ENCODE measurements at places on chromosomes 3 and 15.

DNA sequence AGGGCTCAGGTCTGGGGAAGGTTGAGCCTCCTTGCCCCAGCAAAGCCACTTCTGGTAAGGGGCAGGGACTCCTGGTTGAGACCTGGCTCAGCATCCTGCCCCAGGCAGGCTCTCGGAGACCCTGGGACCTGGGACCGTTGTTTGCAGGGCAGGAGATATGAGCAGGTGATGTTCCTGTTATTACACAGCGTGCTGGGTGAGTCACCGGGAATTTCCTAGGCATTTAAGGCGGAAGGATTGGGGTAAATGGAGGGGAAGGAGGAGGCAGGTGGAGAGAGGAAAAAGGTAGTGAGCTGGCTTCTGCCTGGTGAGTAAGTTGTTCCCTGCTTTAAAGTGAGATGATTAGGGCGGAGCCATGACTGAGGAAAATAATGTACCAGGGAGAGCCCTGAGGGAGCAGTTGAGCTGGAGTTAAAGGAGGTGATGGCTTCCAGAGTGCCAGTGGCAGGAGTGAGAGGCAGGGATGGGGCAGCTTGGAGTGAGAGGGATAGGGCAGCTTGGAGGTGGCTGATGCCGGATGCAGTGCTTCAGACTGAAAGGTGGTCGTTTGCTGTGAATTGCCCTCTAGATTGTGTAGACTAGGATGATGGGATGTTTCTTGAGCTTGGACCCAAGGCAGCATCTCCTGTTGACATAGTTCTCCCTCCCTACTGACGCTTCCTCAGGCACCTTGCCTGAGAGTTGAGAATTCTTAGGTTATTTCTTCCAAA is 79.4 kb downstream of the AAGAB start:
- no peak for DNase-seq

DNA sequence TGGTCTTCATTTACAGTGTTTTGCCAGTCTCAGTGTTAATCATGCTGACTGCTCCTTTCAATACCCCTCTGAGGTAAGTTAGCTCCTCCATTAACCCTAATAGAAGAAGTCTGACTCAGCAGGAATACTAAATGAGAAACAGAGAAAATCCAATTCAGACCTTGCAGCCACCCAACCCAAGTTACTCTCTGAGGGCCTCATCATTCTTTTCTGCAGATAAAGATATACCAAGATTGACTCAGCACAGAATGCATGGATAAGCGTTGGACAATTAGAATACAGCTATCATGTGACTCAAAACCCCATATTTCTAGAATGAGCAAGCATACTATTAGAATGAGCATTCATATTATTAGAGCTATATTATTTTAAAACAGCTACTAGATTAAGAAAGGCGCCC is 389.1 kb upstream of the SGO1 start:
- no peak for DNase-seq

GRCh38 chr15:65077981-65078352 is 1.4 kb downstream of the KBTBD13 start:
- DNase-seq = no peak

DNA sequence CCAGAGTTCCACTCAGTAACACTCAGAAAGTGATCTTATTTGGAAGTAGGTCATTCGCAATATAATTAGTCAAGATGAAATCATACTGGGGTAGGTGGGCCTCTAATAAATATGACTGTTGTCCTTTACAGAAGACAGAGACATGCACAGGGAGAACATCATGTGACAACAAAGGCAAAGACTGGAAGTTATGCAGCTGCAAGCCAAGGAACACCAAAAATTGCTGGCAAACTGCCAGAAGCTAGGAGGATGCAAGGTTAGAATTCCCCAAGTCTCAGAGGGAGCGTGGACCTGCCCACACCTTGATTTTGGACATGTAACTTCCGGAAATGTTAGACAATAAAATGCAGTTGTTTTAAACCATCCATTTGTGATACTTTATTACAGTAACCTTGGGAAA is 471.5 kb upstream of the AGTR1 start:
- no peak for DNase-seq

GRCh38 chr15:68431792-68432401 is at the start of gene ITGA11:
Gene ITGA11 (minus strand): TSS chr15:68432163. CDS start chr15:68432066, 97 bp downstream.
- DNase-seq = peak; percentile 16

GRCh38 chr15:63892794-63893441 is 59.2 kb upstream of the HERC1 start:
- DNase-seq = peak; percentile 54

GRCh38 chr3:98440283-98440682 is 22.7 kb upstream of the OR5K1 start:
- no peak for DNase-seq

- no peak for DNase-seq
Observed at GRCh38 chr15:101210466-101210865, 41.4 kb downstream of the CHSY1 start.

DNA sequence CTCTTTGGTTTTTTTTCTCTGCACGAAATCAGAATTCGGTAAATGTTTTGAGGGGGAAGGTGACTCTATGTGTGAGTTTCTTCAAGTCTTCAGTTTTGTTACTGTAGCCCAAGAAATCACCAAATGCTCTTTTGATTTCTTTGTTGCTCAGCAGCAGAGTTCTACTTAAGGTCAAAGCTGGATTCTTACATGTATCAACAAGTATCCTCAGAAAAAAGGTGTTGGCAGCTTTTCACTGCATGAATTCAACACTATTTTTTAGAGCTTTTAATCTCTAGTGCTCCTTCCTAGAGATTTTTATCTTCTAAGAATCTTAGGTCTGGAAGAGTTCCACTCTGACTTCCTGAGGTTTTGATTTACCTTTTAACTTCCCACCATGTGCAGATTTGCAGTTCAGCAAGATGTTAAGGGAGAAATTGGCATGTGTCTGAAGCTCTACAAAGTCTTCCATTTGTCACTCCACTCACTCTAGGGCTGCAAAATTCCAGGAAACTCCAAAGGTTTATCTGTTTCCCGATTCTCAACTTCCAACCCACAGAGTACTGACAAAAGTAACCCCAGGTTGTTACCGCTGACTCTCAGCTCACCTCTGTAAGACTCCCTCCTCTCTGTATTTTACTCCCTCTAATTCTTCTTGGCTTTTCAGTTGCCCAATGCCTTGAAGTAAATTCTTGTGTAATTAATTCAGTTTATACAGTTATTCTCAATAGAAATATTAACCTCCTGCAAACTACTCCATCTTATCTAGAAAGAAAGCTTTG is 13.3 kb upstream of the CD200 start:
- DNase-seq = no peak

- no peak for DNase-seq
Observed at GRCh38 chr3:45562027-45562426, 32.5 kb upstream of the LIMD1 start.

- DNase-seq = no peak
Observed at GRCh38 chr3:140165781-140166180, 230.8 kb downstream of the CLSTN2 start.

GRCh38 chr15:35349916-35350315 is 196.0 kb downstream of the DPH6 start:
- DNase-seq = no peak

- DNase-seq = peak; percentile 18
Observed at GRCh38 chr3:119497820-119498185, 544 bp upstream of the TIMMDC1 start.

DNA sequence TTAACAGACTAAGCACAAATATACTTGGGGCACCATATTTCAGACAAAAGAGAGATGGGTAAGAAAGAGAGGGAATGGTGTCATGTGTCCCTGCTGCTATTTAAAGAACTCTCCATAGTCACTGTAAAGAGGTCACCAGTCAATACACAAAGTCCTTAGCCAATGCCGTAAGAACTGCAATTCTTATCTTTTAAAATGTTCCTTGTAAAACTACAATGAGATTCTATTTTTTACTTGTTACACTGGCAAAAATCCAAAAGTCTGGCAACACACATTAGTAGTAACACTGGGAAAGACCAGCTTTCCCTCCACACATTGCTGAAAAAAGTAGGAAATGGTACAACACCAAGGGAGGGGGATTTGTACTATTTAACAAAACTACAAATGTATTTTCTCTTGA is 189.4 kb downstream of the TBC1D5 start:
- no peak for DNase-seq

GRCh38 chr15:89157918-89158564 is 63.3 kb downstream of the RLBP1 start:
- no peak for DNase-seq

- DNase-seq = peak; percentile 15
Observed at GRCh38 chr3:181881749-181882148, 170.0 kb downstream of the SOX2 start.

- DNase-seq = no peak
Observed at GRCh38 chr15:70555713-70556112, 207.6 kb downstream of the UACA start.

DNA sequence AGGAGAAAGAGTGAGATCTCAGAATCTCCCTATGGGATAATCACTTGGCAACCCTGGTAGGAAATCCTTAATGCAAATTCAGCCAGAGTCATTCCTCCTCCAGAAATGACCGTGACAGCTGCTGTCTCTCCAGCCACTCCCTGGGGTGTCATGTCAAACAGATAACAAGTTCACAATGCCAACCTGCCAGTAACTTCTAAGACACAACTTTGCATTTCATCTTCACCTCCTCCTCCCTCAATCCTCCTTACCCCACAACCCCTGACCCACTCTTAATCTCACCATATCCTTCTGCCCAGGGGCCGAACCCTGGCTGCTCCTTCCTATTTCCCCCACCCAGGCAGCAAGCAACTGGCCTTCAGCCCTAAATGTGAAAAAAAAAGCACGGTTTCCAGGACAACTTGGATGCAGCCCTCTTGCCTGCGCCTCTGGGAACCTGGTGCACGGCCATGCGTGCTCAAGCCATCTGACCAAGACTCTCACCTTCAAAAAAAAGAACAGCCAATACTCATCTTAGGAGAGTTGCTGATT is 166.0 kb downstream of the NTRK3 start:
- DNase-seq = peak; percentile 37

- DNase-seq = no peak
Observed at GRCh38 chr15:75056036-75056435, 32.6 kb downstream of the PPCDC start.

GRCh38 chr15:48924528-48925393 is 39.0 kb downstream of the SHC4 start:
- no peak for DNase-seq

- no peak for DNase-seq
Observed at GRCh38 chr15:61639491-61639890, 410.4 kb upstream of the RORA start.

- DNase-seq = no peak
Observed at GRCh38 chr3:172137287-172138192, 98.2 kb downstream of the FNDC3B start.

- no peak for DNase-seq
Observed at GRCh38 chr15:81398910-81399551, 25.0 kb upstream of the TMC3 start.

DNA sequence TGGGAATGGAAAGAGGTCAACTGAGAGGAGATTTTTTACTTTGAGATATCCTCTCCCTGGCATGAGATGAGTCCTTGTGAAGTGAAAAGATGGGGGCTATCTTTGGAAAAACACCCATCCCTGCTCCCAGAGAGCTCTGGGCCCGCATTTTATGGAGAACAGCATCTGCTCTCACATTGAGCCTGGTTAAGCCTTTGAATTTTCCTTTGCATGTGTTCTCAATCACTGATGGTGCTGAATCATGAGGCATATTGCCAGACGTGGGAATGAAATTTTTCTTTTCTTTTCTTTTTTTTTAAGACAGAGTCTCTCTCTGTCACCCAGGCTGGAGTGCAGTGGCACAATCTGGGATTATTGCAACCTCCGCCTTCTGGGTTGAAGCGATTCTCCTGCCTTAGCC is 24.4 kb downstream of the TMEM45A start:
- no peak for DNase-seq

GRCh38 chr15:91345736-91346135 is 245.7 kb downstream of the SV2B start:
- DNase-seq = no peak

GRCh38 chr3:116034086-116034485 is 410.8 kb downstream of the GAP43 start:
- no peak for DNase-seq

DNA sequence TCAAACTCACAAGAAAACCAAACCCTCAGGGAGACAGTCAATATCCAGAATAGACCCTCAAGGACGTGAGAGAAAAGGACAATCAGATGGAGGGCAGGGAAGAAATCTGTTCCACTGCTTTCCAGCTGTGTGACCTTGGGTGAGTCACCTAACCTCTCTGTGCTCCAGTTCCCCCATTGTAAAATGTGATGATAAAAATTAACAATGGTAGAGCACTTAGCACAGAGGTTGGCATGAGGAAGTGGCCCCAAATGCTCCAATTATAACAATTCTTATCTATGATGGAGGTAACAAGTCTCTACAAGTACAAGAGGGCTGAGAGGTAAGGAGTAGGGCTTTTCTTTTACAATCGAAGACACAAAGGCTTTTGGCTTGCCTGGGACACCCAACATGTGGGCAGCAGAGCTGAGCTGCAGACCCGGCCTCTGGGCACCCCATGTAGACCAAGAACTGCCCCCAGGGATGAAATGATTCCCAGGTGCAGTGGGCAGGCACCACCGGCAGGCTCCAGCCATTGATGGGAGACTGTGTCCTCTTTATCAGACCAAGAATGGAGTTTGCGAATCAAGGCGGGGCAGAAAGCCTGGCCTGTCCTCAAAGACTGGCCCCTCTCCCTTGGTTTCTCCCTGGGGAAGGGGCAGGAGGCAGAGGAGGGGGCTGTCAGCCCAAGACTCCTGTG is 22.0 kb downstream of the WNT7A start:
- DNase-seq = no peak

- no peak for DNase-seq
Observed at GRCh38 chr15:51121631-51122225, 27.0 kb upstream of the TNFAIP8L3 start.

DNA sequence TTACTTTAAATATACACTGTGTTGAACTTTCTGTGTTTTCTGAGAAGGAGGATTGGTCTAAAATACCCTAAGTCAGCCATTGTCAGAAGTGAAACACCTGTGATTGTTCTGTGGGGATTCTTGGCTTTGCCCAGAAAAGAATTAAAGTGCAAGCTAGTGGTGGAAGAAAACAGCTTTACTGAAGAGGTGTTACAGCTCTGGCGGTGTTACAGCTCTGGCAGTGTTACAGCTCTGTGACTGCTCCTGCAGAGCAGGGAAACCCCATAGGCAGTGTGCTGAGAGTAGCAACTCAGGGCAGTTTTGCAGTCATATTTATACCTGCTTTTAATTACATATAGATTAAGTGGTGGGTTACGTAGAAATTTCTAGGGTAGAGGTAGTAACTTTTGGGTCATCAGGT is 66.6 kb downstream of the C3orf20 start:
- no peak for DNase-seq

- DNase-seq = peak; percentile 83
Observed at GRCh38 chr3:52004163-52004787, 8.6 kb upstream of the RPL29 start.

GRCh38 chr15:66402761-66403284 is 16.1 kb downstream of the MAP2K1 start:
- no peak for DNase-seq

All from Ammon's horn (tissue), 1 donor.